ENCODE measurements at places on chromosomes 7 and 10.

DNA sequence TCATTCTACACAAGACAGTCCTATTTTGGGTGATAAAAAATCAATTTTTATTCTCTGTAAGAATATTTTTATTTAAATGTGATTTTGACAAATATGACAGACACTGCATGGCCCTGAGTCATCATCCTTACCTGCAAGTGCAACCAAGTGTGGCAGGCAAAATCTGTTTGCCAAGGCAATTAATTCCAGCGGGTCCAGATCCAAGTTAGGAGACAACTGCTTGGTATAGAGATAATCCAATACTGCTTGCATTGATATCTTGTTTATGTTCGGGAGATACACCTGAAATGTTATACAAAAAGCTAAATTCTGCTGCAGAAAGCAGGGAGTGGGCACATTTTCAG lies 66.2 kb downstream of the RHOBTB1 start:
- no peak for DNase-seq

DNA sequence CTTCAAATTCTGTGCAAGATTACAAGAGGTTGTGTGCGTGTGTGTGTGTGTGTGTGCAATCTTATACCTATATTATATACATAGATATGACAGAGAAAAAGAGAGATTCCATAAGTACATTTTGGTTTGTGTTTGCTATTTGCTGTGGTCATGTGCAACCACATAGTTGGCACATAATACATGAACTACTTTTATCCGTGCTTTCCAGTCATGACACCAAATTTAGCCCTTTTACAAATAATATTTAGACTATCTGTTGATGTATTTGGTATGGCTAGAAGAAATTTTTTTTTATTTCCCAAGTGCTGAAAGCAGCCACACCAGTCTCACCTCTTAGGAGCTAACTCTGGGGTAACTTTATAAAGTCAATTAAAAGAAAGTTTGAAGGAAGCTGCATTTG lies 63.5 kb upstream of the EGFR start:
- DNase-seq = no peak

DNA sequence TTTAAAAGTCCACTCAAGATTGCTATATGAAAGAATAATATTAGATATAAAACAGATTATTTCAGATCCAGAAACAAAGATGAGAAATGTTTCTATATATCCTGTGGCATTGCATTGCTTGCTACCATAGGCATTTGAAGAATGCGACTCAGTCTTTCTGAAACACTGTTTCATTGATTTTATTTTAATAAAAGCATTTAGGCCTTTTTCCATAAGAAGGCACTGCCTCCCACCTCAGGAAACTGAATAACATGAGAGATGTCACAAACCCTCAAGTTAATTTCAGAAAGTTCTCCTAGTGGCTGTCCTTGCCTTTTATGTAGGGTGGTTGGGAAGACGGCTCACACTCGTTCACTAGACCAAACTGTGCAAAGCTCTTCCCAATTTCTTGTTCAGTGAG lies 23.3 kb downstream of the PRPS1L1 start:
- no peak for DNase-seq

DNA sequence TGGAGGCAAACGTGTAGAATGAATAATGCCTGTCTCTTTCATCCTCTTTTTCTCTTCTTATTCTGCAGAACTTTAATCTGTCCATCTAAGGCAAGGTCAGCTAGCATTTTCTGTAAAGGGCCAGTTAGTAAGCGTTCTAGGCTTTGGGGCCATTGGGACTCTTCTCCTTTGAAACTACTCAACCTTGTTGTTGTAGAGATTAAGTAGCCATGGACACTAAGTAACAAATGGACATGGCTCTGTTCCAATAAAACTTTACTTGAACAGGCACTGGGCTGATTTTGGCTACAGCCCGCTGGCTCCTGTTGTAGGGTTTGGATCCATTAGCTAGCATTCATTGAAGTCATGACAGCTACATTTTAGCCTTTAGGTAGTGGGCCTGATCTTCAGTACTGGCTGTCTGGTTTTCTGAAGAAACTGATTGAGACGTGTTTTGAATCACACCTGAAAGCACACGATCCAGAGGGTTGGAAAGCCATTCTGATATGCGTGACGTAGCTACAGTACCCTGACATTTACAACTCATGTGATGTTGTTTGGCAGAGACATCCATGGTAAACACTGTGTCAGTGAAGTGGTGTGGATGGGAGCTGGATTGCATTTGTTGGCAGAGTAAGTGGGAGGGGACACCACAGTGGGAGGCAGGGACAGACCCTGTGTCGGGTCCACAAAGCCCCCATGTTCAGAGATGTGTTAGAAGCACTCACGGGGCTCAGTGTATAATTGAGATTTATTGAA lies 92.5 kb downstream of the MTPN start:
- DNase-seq = no peak

DNA sequence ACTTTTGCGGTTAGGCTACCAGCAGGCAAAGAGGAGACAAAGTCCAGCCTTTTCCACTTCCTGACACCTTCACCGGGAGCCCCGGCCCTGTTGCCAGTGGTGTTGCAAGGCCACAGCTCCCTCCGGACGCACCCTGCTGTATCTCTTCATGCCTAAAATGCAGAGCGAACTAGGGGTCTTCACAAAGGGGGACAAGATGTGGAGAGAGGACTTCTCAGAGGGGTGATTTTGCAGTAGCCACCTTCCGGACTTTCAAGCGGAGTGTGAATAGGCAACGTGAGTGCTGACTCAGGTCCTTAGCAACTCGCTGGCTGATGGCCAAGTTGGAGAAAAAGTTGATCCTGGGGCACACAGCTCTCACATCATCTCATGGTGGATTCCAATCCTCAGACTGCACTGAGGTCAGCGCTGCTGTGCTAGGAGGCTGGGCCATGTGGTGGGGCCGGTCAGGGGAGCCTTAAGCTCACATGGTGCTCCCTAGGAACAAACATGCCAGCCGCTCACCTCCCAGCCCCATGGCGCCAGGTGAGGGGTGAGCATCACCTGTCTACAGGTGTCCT lies 166.3 kb downstream of the LCOR start:
- DNase-seq = no peak

- DNase-seq = no peak
These were observed 197.0 kb downstream of the GLRX3 start for GRCh38 chr10:130333185-130333584.

DNA sequence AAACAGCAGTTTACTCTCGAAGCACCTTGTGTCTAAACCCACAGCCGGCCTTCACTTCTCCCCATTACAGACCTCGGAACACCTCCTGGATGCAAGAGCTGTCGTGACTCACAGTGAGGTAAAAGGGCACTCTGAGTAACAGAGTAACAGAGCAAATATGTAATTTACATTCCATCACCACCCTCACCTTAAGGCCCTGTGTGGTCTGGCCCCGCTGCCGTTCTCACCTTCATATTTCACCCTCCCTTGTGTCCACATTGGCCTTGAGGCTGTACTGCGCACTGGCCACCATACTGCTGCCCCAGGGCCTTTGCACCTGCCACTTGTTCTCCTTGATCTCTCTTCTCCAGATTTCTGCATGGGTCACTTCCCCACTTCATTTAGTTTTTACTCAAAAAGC lies 12.6 kb downstream of the FFAR4 start:
- no peak for DNase-seq

GRCh38 chr10:42977032-42977416 lies 99.8 kb upstream of the RET start:
- no peak for DNase-seq

DNA sequence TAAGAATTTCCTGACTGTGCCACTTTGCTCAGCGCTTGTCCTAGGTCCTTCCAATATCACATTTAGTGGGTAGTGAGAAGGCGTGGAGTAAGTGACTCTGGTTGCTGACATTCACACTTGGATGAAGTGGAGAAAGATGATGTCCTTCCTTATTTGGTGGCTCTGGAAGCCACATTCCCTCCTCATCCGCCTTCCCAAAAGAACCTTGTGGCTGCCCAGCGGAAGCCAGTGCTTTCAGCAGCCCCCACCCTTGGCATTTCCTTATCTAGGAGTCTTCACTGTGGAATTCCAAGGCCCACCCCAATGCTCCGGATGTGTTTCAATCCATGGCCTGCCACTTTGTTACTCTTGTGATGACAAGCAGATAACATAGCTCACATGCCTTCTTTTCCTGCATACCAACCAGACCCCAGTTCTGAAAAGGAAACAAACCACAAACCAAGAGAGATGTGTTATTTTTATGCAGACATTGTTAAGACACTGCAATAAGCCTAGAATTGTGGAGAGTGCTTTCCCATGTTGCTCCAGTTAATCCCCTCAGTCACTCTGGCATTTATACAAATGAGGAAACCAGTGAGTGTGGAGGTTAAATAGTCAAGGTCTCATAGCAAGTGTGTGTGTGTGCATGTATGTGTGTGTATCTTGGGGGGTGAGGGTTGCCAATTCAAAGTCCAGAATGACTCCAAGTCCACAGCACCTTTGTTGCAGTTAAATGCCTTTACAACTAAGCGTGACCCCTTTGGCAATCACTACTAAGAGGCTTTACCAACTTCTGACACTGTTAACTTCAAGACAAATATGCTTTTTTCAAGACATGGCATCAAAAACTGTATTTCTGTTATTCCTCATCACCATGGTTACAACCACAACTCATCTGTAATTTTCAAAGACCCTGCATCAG lies 10.3 kb upstream of the ANKRD1 start:
- no peak for DNase-seq

DNA sequence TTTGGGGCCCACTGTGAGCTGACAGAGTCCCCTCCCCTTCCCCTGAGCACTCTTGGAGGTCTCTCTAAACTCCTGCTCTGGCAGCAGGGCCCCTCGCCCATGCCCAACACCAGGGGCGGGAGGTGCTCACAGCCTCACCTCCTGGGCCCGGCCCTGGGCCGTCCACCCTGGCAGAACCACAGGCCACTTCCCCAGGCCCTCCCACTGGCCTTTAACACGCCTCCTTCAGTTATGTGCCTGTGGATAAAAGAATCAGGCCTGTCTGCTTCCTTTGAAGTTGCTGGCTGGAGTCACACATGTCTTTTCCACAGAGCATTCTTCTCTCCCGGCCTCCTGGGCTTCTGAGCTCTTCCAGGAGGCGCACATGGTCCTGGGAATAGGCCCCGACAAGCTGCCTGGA lies 10.2 kb downstream of the MYL10 start:
- DNase-seq = no peak

GRCh38 chr7:44759246-44759645 lies 10.6 kb downstream of the ZMIZ2 start:
- DNase-seq = no peak

GRCh38 chr7:24637706-24638105 lies 64.5 kb downstream of the PALS2 start:
- no peak for DNase-seq

DNA sequence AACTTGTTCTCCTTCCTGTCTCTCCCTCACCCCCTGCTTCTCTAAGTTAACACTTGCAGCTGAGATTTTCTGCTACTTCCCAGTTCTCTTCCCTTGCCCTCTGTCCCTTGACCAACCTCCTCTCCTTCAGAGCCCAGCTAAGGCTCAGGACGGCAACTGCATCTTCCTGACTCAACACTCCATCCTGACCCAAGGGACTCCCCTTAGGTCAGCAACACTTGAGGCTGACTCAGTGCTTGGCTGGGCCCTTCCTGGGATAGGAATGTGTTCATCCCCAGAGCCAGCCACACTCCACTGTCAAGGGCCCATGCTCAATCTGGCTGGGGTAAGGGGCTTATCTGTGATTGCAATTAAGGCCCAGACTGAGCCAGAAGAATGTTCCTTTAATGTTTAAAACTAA lies 3.4 kb downstream of the CALHM2 start:
- DNase-seq = no peak

- DNase-seq = no peak
These were observed 2.4 kb downstream of the SFMBT2 start for GRCh38 chr10:7408291-7409044.

DNA sequence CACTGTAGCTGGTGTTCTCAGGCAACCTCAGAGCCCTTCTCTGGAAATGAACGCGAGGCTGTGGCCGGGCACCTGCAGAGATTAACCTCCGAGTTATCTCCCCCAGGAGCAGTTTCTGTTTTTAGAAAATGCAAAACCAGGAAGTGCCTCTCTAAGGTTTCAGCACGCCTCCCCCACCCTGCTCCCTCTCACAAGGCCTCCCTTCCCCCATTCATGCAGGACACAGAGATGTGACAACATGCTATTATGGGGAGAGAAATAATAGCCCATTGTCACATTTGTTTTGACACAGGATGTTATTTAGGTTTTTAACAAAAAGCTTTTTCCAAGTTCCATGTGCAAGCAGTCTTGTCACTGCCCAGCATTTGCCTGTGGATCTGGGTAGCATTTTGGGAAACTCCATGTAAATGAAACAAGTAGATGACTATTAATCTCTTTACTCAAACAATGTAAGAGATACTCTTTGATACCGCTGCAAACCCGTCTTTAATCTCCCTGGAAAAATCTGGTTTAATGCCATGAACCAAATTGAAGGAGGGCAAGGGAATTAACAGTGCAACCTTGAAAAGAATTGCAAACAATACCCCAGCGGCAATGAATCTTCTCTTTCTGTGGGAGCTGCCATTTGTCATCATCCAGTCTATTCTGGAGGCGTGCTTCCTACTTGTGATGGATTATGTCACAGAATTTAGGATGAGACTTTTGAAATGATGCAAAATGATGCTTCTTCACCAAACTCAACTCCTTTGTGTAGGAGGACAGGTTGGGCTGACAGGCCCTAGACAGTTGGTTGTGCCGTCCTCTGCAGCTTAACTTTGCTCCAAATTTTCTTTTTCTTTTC lies 86.5 kb upstream of the NMT2 start:
- no peak for DNase-seq

DNA sequence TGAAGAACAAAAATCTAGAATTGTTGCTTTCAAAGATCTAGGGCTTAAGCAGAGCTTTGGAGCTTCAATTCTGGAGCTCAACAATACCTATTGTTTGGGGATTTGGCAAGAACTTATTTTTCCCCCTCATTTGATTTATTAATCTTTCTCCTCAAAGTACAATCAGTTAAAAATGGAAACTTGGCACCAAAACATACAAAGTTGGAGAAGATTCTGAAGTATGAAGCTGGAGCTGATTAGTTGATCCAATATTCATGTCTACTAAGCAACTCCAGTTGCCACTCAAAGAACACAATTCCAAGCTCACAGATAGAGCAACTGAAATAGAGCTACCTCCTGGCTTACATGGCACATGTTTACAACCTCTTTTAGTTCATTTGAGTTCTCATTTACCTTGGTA lies 3.8 kb downstream of the FAM13C start:
- no peak for DNase-seq

GRCh38 chr10:88088441-88089340 lies 225.3 kb downstream of the PTEN start:
- no peak for DNase-seq

DNA sequence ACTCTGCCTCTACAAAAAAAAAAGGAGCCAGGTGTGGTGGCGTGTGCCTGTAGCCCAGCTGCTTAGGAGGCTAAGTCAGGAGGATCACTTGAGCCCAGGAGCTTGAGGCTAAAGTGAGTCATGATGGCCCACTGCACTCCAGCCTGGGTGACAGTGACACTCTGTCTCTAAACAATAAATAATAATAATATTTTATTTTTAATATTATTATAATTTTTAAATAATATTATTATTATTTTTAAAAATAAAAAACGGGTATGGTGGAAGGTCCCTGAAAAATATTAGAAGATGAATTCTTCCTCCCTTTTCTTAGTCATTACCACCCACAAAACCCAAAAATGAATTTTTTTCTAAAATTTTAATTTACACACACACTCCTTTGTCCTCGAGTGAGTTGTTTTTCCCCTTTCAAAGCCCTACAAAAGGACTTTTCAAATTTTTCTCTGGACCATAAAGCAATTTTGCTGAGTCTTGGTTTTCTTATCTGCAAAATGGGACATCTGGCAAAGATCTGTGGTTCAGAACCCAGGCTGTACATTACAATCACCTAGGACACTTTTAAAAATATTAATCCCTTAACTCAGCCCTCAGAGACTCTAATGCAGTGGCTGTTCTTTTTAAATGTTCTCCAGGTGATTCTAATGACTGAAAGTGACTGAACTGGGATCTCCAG lies 174.0 kb upstream of the NEBL start:
- no peak for DNase-seq
